Central memory CD4-positive, alpha-beta T cell (primary cell): ENCODE measurements at places on chromosomes 6 and 20.

DNA sequence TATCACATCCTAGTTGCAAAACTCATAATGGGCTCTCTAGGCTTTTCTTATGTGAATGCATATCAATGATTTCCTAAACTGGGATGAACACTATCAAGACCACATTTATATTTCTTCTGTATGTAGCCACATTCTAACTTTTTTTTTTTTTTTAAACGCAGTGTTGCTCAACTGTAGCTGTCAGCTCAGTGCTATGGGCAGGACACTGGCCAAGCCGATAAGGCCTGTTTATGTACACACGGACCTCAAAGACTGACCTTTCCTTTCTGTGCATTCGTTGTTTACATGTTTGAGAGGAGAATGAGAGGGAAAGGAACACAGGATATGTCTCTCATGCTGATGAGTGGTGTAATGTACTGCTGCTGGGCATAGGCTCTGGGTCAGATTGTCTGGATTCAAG, 75.1 kb upstream of the B3GAT2 start:
- DNase-seq: no peak

- DNase-seq: no peak
Observed at GRCh38 chr6:25457516-25457915, 178.3 kb downstream of the CARMIL1 start.

- DNase-seq: no peak
Observed at GRCh38 chr6:144667532-144668503, 382.7 kb downstream of the UTRN start.

- DNase-seq: no peak
Observed at GRCh38 chr6:56541030-56541600, 101.6 kb downstream of the DST start.

DNA sequence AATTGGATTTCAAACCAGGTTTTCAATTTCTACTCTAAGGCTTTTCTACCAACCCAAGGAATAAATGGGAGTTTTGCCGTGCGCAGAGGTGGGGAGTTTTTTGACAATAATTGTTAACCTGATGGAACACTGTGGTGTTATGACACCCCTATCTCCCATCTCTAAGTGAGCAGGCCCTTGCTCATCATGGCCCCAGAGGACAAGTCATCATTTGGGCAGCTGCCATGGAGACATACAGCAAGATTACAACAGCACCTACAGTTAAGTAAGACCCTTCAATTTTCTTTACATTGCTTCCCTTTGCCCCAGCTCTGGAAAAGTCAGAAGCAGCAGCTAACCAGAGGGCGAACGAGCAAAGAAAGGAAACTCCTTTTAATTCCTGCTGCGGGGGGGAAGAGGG, 54.3 kb downstream of the ADGRF5 start:
- no peak for DNase-seq

DNA sequence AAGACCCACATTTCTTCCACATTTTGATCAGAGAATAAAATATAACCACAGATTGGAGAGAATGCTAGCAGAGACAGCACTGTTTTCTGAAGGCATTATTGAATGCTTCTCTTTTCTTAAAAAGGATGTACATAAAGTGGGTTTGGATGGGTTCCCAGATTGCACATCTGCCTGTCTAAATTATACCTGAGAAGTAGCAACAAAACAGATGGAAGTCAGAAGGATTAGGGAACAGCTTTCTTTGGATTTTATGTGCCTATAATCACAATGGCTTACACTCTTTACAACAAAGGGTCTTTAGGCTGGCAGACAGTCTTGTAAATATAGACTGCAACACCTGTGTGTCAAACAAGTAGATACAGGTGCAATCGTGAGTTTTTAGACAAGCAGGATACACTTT, 622.2 kb upstream of the MANEA start:
- DNase-seq: no peak

DNA sequence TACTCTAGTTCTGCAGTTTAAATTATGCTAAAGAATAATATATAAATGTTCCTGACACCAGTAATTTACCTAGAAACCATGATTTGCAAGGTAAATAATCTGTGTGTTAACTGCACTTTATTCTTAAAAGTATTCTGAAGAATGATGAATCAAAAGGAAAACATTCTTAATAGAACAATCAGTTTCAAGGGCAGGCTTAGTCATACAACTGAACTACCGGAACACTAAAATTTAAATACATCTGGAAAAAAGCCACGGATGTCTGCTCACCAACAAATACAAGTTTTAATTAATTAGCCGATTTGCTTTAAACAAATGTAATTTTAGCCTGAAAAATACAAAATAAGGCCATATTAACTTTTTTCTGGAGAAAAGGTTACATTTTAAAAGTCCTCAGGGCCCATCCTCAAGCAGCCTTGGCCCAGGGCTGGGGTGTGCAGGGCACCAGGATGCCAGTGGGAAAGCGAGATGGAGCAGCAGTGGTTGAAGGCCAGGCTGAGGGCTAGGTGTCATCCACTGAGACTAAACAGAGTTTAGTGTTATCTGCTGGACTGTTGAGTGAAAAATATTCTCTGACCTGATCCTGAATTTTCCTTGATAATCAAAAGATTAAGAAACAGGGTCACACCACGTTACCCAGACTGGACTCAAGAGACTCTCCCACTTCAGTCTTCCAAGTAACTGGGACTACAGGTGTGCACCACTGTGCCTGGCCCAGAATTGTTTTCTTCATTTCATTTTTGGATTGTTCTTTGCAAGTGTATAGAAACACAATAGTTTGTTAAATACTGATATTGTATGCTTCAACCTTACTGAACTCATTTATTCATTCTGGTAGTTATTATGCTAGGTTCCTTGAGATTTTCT, 88.2 kb upstream of the DST start:
- DNase-seq: no peak

GRCh38 chr6:162697872-162698403, 29.6 kb downstream of the PRKN start:
- no peak for DNase-seq

DNA sequence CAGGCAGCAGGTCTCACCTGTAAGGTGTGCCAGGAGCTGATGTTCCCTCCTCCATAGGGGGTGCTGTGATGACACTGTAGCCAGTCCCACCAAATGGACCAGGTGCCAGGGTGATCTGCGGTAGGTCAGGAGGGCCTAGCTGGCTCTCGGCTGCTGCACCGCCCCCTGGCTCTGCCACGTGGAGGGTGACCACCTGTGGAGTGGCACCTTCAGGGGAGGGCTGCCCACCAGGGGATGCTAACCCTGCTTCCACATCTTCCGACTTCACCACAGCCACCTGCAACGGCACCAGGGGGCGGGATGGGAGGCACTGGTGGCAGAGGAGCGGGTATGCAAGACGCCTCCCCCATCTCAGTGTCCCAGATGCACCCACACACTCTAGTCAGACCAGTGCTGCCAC, 18.3 kb downstream of the ZNF335 start:
- DNase-seq: no peak

DNA sequence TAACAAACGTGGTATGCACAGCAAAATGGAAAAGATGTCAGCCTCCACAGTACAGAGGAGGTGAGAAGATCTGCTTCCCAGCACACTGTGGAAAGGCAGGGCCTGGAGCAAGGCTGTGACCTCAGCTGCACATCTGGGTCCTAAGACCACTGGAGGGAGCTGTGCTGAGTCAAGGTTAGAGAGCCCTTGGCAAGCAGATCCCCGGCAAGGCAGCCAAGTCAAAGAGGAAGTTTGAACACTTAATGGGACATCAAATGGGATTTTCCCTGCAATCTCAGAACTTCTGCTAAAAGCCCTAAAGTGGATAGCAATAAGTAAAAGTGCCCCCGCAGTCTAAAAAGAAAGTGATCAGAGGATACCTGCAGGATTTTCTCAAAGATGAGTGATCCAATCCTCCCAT, 39.5 kb downstream of the UNC5CL start:
- no peak for DNase-seq

DNA sequence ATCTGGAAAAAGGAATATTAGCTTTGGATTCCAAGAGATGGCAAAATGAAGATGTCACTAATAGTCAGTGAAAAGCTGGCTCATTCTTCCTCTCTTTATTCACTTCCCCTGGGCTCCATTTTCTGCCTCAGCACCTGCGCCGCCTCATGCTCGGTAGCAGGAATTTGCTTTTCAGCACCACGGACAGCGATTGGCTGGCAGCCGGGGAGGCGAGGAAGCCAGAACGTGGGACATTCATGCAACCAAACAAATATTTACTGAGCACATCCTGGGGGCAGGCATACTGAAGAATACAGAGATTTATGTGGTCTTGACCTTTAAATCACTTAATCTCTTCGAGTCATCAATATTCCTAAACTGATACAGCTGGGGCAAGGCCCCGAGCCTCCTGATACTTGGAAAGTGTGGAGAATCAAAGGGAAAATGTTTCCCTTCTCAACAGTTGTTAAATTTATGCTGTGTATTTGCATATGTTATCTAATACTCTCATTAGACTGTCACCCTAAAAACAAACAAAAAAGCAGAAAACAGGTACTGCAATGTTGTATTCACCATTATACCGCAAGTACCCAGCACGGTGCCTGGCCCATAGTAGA, 12.1 kb upstream of the PDYN start:
- DNase-seq: peak; percentile 21

DNA sequence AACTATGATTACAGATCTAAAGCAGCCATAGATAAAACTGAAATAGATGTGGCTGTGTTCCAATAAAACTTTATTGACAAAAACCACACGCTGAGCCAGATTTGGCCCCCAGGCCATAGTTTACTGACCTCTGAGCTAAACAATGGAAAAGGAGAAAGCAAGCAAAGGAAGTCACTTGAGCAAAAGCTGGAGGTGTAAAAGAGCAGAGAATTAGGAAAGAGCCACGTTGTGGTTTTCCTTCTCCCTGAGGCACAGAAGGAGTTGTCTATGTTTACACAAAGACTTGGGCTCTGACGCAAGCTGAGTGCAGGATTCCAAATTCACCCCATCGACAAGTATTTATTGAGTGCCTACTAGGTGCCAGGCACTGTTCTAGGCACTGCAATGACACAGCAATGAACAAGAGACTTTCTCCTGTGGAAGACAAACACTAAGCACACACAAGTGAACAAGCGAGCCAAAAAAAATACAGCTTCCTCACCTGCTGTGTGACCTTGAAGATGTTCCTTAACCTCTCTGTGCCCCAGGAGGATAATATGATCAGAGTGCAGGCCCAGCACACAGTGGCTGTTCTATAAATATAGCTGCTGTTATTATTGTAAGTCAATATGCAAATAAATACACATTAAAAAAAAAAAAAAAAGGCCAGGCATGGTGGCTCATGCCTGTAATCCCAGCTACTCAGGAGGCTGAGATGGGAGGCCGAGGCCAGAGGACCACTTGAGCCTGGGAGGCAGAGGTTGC, 75.4 kb upstream of the PTPN1 start:
- no peak for DNase-seq

DNA sequence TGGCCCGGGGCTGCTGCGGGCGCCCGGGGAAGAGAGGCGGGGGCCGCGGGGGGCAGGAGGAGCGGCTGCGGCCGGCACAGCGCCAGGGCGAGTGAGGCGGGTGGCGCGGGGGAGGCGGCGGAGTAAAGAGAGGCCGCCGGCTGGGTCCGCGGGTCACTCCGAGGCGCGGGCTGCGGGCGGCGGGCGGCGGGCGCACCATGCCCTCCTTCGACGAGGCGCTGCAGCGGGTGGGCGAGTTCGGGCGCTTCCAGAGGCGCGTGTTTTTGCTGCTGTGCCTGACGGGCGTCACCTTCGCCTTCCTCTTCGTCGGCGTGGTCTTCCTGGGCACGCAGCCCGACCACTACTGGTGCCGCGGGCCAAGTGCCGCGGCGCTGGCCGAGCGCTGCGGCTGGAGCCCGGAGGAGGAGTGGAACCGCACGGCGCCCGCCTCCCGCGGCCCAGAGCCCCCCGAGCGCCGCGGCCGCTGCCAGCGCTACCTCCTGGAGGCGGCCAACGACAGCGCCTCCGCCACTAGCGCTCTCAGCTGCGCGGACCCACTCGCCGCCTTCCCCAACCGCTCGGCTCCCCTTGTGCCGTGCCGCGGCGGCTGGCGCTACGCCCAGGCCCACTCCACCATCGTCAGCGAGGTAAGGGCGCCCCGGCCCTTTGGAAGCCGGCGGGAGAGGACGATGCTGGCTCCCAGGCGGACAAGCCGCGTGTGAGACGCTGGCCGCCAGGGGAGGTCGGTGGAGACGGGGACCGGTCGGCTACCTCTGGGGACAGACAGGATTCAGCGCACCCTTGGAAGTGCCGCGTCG, at the start of gene SLC22A3:
SLC22A3 (plus strand) TSS at position 156 of the 797 bp plus-strand sequence; CDS start at position 198, 42 bp downstream.
- no peak for DNase-seq

- no peak for DNase-seq
Observed at GRCh38 chr6:91330896-91331295, 744.0 kb upstream of the MAP3K7 start.

GRCh38 chr20:63234693-63235398, 859 bp upstream of the BIRC7 start:
- DNase-seq: no peak
